Osteoblast (primary cell): ENCODE measurements at places on chromosomes 7 and 10.

- no peak overlapping the region for H3K4me3 ChIP-seq
- peaks cover 12% of the 10 kb centered on the region for H3K27me3 ChIP-seq
- DNase-seq: peak; percentile 80
- no peak overlapping the region for H3K27ac ChIP-seq
These were observed 24.2 kb upstream of the FAM20C start for GRCh38 chr7:167976-168791.

DNA sequence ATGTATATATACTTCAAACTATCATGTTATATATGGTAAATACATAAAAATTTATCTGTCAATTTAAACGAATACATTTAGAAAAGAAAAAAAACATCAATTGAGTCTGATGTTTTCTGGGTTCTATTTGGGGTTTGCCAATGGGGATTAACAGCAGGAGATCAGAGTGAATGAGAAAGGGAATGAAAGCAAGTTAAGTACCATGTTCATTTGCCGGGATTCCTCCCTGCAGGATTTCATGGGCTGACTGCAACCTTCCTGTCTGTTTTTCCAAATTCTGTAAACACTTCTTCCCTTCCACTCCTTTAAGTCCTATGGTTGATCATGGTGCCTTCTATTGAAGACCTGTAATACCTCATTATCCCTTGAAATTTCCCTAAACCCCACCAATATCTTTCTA lies 33.9 kb upstream of the SEMA3A start:
- no peaks in the 10 kb centered on the region for H3K36me3 ChIP-seq
- no peak overlapping the region for H3K4me3 ChIP-seq
- DNase-seq: no peak
- no peaks in the 10 kb centered on the region for H3K27me3 ChIP-seq
- H3K4me1 ChIP-seq: peaks cover 9% of the 10 kb centered on the region

DNA sequence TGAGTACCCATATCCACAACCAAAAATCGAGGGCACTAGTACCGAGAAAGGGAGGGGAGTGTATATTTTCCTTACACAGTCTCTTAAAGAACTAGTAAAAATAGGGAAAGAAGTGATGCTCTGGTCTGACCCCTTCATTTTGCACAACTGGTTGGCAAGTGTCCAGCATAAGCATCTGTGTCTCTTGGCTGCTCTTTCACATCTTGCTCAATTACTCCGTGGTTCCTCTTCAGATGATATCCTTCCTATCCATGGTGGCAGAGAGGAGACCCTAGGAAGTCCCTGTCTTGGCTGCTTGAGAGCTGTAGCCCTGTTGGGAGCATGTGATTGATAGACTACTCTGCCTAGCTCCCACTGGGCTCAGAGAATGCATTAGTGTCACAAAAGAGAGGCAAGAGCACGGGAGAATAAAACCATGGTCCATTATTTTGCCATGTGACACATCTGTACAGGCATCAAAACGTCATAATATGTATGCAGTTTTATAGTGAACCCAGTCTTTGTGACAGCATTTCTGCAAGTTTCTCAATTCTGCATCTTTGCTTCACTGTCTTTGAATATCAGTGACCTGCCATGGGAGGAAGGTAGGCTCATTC lies 111.8 kb upstream of the ANKRD1 start:
- H3K27me3 ChIP-seq: no peaks in the 10 kb centered on the region
- no peak overlapping the region for H3K27ac ChIP-seq
- H3K4me1 ChIP-seq: peaks cover 29% of the 10 kb centered on the region
- no peaks in the 10 kb centered on the region for H3K36me3 ChIP-seq
- DNase-seq: no peak
- H3K4me3 ChIP-seq: no peak overlapping the region

DNA sequence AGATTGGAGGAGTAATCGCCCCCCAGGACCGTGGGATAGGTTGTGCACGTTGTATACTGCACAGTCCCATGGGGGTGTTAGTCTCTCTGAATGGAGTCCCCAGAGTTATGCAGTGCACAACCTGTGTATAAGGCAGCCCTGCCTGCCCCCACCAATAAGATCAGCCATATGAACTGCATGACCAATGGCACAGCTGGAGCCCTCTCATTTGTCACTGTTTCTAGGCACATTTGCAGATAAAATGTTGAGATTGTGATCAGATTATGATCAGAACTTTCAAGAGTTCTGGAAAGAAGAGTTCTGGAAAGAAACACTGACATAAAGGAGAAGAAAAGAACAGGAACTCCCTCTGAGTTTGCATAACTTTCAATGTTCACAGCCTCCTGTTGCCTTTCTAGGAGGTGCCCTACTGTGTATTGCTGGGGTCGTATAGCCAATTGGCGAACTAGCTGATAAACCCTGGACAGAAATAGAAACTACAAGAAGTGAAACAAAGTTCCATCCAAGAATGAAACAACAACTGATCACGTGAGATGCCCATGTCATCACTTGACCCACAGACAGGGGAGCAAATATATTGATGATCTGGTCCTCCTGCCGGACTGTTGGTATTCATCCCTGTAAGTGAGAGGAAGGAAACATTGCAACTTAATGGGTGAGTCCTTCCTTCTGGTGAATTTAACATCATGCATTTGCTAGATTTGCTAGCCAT lies 49.6 kb upstream of the TOMM7 start:
- peaks cover 7% of the 10 kb centered on the region for H3K36me3 ChIP-seq
- H3K27me3 ChIP-seq: no peaks in the 10 kb centered on the region
- no peak overlapping the region for H3K27ac ChIP-seq
- H3K4me3 ChIP-seq: no peak overlapping the region

- H3K4me1 ChIP-seq: no peaks in the 10 kb centered on the region
- H3K4me3 ChIP-seq: no peak overlapping the region
- H3K27me3 ChIP-seq: no peaks in the 10 kb centered on the region
- H3K27ac ChIP-seq: no peak overlapping the region
These were observed 100.9 kb downstream of the PDGFA start for GRCh38 chr7:418636-419280.

DNA sequence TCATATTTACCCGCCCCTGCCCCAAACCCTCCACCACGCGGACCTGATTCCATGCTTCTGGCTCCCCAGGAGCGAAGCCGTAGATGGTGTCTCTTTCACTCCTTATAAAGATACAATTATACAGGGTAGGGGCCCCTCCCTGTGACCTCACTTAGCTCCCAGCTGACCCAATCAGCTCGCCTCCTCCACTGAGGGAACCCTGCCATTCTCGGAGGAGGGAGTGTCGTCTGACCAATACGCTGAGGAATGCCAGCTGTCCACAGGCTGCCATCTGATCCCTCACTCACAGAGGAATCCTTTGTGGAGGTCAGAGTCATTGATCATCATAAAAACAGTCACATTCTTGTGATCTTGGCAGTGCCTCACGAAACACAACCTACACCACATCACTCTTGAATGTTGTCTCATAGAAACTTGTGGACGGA lies 67.5 kb upstream of the INSIG1 start:
- DNase-seq: peak; percentile 100
- no peak overlapping the region for H3K4me3 ChIP-seq
- no peaks in the 10 kb centered on the region for H3K36me3 ChIP-seq
- peaks cover 14% of the 10 kb centered on the region for H3K4me1 ChIP-seq

DNA sequence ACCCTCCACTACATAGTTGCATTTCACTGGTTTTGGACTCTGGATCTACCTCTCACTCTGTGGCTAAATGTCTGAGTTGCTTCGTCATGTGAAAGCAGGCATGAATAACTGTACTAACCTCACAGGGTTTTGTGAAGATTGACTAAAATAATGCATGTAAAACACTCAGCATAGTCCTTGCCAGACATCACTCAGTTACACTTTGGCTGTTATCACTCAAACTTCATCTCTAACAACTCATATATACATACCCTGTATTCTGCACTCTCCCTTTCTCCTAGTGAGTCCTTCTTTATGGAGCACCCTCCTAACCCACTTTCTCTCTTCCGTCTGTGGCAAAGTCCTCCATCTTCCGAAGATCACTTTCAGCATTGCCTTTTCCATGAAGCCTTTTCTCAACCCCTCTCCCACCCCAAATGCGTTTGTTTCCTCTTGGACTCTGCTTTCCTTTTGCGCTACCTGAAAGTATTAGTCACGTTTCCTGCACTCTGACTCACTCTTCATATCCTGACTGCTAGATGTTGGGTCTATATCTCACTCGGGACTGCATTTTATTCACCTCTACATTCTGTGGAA lies 72.6 kb downstream of the OSBPL3 start:
- DNase-seq: no peak
- H3K36me3 ChIP-seq: no peaks in the 10 kb centered on the region
- peak overlapping the region; percentile 30 for H3K27ac ChIP-seq
- H3K27me3 ChIP-seq: no peaks in the 10 kb centered on the region

DNA sequence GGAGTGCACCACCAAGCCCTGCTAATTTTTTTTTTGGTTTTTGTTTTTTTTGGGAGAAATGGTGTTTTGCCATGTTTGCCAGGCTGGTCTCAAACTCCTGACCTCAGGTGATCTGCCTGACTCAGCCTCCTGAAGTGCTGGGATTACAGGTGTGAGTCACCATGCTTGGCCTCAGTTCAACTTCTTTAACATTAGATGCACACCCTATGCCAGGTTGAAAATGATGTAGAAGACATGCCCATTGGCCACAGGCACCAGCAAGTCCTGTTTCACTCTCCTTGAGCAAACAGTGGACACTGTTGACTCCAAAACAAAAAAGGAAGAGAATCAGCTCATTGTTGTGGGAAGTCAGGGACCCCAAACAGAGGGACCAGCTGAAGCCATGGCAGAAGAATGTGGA lies 1205.3 kb downstream of the REEP3 start:
- H3K27me3 ChIP-seq: no peaks in the 10 kb centered on the region
- H3K36me3 ChIP-seq: no peaks in the 10 kb centered on the region
- no peaks in the 10 kb centered on the region for H3K4me1 ChIP-seq
- H3K27ac ChIP-seq: no peak overlapping the region

GRCh38 chr7:80307227-80307856 lies 172.7 kb downstream of the GNAI1 start:
- H3K4me3 ChIP-seq: no peak overlapping the region
- no peaks in the 10 kb centered on the region for H3K27me3 ChIP-seq
- no peak overlapping the region for H3K27ac ChIP-seq
- DNase-seq: peak; percentile 25

DNA sequence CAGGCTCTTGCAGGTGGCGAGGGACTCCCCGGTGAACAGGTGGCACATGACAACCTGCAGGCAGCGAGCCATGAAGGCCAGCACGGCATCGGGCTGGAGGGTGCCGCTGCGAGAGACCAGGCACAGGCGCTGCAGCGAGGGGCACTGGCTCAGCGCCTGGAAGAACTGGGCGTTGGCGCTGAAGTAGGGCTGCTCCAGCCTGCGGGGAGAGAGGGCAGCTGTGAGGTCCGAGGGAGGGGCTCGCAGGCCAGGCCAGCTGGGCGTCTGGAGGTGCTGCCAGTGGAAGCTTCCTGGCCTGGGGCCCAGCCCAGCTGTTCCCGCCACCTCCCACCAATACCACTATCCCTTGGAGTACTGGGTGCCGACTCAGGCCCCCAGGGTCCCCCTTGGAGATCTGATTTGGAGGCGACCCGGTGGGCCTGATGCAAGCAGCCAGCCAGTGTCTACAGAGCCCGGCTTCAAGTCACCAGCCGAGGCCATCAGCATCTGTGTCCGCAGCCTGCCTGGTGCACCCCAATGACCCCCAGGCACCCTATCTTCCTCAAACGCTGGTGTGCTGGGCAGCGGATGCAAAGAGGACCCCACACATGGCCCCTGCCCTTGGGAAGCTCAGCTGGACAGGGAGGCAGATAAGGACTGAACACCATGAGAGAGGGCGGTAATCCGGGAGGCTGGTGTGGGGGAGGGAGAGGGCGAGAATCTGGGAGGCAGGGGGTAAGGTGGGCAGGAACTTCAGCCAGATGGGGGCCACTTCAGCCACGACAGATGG lies 67.8 kb upstream of the TNRC18 start:
- H3K4me3 ChIP-seq: no peak overlapping the region
- no peaks in the 10 kb centered on the region for H3K27me3 ChIP-seq
- peak; percentile 54 for DNase-seq
- peaks cover 12% of the 10 kb centered on the region for H3K36me3 ChIP-seq
- H3K4me1 ChIP-seq: peaks cover 14% of the 10 kb centered on the region
- H3K27ac ChIP-seq: no peak overlapping the region

GRCh38 chr7:132654150-132654549 lies 77.9 kb upstream of the PLXNA4 start:
- H3K4me3 ChIP-seq: no peak overlapping the region
- no peaks in the 10 kb centered on the region for H3K36me3 ChIP-seq
- peaks cover 17% of the 10 kb centered on the region for H3K4me1 ChIP-seq
- H3K27ac ChIP-seq: no peak overlapping the region

GRCh38 chr7:139776486-139777132 lies 1.2 kb downstream of the HIPK2 start:
- peaks cover 39% of the 10 kb centered on the region for H3K4me1 ChIP-seq
- H3K27me3 ChIP-seq: no peaks in the 10 kb centered on the region
- H3K4me3 ChIP-seq: peak overlapping the region; percentile 87
- peaks cover 5% of the 10 kb centered on the region for H3K36me3 ChIP-seq
- peak; percentile 94 for DNase-seq

- H3K4me1 ChIP-seq: peaks cover 18% of the 10 kb centered on the region
- H3K4me3 ChIP-seq: no peak overlapping the region
- no peaks in the 10 kb centered on the region for H3K27me3 ChIP-seq
- no peak for DNase-seq
These were observed 112.0 kb downstream of the RNF32 start for GRCh38 chr7:156752367-156753228.

GRCh38 chr7:26403640-26404039 lies 112.0 kb downstream of the SNX10 start:
- no peaks in the 10 kb centered on the region for H3K36me3 ChIP-seq
- H3K4me3 ChIP-seq: no peak overlapping the region
- H3K27me3 ChIP-seq: no peaks in the 10 kb centered on the region
- peaks cover 4% of the 10 kb centered on the region for H3K4me1 ChIP-seq

GRCh38 chr10:67086327-67087134 lies 160.7 kb downstream of the LRRTM3 start:
- no peak overlapping the region for H3K4me3 ChIP-seq
- H3K27ac ChIP-seq: no peak overlapping the region
- no peaks in the 10 kb centered on the region for H3K4me1 ChIP-seq
- no peaks in the 10 kb centered on the region for H3K36me3 ChIP-seq
- no peak for DNase-seq

DNA sequence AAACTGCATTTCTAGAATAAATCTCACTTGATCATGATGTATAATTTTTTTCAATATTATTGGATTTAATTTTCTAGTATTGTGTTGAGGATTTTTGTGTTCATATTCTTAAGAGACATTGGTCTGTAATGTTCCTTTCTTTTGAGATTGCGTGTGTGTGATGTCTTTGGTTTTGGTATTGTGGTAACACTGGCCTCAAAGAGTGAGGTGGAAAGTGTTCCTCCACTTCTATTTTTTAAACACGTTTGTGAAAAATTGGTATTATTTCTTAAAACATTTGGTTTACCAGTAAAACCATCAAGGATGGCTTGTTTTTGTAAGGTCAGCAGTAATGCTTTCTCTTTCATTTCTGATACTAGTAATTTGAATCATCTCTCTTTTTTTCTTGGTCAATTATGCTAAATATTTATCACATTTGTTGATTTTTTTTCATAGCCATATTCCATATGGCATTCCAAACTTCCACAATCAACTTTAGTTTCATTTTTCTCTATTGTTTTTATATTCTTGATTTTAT lies 290.2 kb upstream of the CDC14C start:
- H3K27ac ChIP-seq: no peak overlapping the region
- no peaks in the 10 kb centered on the region for H3K27me3 ChIP-seq
- no peaks in the 10 kb centered on the region for H3K4me1 ChIP-seq
- no peak overlapping the region for H3K4me3 ChIP-seq
